ENCODE measurements at places on chromosomes 7 and 10. TPM values are rescaled to one million over a fixed set of nuclear protein-coding genes. Genes with fewer than 3 reads are reported as not detected.

Gene OR2A5
- total RNA-seq = not detected

Gene ZNF804B
- total RNA-seq = not detected

Gene PIP
- total RNA-seq = not detected

Gene LBX1
- total RNA-seq = not detected

Gene RET
- 7.7 TPM for total RNA-seq

Gene ASZ1
- total RNA-seq = not detected

Gene FAM24A
- total RNA-seq = not detected

Gene PLAC9
- 45.2 TPM for total RNA-seq

Gene POU6F2
- 0.24 TPM for total RNA-seq

Gene TEX36
- not detected for total RNA-seq

Gene FRMD4A
- total RNA-seq = 42.3 TPM

Gene GALNT17
- total RNA-seq = 78.1 TPM

DNA sequence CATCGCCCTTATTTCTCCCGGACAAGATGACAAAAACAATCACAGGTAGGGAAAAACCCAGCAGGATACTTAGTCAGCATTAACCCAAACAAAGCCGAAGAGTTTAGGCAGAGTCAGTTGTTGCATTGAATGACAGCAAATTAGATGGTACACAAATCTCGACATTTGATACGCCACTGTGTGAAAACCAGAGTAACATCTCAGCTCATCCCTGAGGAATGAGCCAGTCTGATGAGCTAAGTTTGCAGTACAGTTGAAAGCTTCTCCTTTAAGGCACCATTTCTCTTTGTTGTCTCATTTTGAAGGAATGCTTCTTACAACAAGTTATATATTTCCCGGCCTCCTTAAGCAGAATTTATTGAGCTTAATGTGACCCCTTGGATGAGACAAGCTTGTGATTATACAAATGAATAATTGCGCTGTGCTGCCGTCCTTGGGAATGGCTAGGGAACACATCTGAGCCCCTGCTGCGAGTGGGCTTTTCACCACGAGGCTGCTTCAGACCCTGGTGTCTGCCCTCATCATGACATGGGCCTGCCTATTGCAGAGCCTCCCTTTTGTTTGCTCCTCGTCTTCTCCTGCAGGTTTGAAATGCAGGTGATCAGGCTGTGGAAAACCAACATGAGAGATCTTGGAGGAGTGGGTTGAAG lies 137.3 kb downstream of the CELF2 start:
- no peak for DNase-seq

DNA sequence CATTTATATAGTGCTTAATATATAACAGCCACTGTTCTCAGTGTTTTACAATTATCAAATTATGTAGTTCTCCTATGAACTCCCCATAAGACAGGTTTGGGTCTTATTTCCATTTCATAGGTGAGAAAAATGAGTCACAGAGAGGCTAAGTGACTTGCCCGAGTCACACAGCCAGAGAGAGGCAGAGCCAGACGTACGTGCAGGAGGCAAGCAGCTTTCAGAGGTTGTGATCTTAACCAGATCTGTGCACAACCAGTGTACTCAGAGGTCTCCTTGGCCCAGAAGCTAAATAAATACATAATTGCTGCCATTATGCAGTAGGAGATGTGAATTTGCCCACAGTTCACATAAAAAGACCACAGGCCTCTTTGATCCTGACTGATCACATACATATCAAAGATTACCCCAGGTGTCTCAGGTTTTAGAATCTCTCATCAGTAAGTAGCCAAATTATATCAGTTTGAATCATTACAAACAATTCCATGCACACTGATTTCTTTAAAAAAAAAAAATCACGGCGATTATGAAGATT lies 304.7 kb upstream of the AOAH start:
- DNase-seq = no peak

DNA sequence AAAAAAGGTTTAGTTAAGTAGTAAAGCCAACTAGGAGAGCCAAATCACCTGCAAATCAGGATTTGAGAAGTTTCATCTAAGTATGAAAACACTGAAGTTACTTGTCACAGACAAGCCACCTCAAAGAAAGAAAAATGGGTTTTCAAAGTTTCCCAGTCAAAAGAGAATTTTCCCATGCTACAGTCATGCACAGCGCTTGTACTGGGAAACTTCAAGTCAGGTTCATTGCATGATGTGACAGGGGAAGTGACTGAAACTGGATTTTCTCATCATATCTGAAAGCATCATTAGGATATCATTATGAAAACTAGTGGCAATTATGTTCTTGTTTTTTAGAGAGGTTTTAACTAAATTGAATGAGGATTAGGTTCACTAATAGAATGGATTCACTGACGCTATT lies 167.0 kb downstream of the SGMS1 start:
- no peak for DNase-seq

GRCh38 chr10:97593421-97593820 lies 3.9 kb downstream of the C10orf62 start:
- no peak for DNase-seq

GRCh38 chr7:132739271-132739955 lies 163.1 kb upstream of the PLXNA4 start:
- no peak for DNase-seq

- DNase-seq = no peak
Observed at GRCh38 chr7:43112941-43113621, 634 bp downstream of the HECW1 start.

DNA sequence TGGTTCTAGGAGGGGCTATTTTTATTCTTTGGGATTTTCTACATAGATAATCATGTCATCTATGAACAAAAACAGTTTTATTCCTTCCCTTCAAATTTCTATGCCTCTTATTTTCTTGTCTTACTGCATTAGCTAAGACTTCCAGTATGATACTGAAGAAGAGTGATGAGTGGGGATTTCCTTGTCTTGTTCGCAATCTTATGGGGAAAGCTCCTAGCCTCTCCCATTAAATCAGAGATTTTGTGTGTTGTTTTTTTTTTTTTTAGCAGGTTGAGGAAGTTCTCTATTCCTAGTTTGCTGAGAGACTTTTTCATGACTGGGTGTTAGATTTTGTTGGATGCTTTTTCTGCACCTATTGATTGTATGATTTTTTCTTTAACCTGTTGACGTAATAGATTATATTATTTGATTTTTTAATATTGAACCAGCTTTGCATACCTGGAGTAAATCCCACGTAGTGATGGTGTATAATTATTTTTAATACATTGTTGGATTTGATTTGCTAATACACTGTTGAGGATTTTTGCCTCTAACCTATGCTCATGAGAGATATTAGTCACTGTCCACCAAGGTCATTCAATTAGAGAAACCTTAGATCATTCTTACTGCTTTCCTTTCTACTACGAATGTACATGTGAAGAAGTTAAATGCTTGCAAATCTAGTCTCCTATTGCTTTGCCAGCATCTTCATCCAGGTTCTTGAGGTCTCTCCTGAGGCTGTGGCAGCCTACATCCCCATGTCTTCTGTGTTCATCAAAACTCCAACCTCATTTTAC lies 6.5 kb downstream of the ATP5F1C start:
- DNase-seq = no peak

DNA sequence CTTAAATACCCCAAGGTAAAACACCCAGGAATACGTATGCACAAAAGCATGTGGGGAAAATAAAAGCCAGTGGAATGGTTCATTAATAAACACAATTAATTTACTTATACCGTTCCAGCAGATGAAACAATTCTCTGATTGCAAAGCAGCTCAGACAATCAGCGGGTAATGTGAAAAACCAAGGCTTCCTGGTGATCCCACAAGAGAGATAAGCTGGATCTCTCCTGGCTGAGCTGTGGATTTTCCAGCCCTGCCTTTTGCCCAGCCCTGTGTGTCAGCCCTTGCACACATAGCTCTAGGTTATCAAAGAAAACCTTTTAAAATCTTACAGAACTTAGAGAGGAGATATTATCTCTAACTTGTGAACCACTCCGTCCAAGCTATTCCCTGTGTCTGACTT lies 1010.7 kb upstream of the AUTS2 start:
- no peak for DNase-seq

DNA sequence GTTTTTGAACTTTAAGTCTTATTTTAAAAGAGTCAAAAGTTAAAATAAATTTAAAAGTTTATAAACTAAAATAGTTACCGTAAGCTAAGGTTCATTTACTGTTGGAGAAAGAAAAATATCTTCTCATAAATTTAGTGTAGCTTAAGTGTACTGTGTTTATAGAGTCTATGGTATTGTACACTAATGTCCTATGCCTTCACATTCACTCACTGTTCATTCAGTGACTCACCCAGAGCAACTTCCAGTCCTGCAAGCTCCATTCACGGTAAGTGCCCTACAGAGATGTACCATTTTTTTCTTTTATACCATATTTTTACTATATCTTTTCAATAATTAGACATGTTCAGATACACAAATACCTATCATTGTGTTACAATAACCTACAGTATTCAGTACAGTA lies 97.6 kb downstream of the PTN start:
- DNase-seq = no peak

DNA sequence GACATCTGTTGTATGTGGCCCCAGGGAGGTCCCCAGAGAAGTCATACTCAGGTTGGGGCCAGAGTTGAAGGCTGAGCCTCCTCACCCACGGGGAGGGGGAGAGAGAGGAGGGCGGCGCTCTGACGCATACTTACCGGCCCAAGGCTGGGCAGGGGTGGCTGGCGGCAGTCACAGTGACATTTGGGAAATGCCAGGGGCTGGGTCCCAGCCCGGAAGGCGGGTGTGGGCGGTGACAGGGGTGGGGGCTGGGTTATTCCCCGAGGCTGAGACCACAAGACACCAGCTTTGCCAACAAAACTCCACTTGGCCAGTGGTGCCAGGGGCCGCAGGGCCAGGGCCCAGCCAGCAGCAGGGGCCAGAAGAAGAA lies 41.1 kb downstream of the RASGEF1A start:
- DNase-seq = peak; percentile 32

DNA sequence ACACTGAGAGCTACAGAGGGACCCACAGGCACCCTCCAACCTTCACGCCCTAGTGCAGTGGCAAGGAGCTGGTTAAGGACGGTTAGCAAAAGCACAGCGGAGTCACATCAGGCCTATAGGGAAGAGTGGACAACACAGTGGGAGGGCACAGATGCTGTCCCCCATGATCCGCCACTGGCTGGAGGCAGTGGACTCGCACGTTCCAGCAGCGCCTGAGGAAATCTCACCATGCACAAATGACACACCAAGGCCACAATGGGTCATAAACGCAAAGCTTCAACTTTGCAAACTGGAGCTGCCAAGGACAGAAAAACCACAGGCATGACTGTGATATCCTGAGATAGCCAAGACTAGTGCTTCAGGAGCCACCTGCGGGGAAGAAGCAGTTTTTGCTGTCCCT lies 58.8 kb downstream of the GRB10 start:
- no peak for DNase-seq

GRCh38 chr10:23293145-23293724 lies 51.4 kb downstream of the C10orf67 start:
- DNase-seq = no peak

GRCh38 chr7:101699881-101700823 lies 71.1 kb upstream of the MYL10 start:
- DNase-seq = no peak

DNA sequence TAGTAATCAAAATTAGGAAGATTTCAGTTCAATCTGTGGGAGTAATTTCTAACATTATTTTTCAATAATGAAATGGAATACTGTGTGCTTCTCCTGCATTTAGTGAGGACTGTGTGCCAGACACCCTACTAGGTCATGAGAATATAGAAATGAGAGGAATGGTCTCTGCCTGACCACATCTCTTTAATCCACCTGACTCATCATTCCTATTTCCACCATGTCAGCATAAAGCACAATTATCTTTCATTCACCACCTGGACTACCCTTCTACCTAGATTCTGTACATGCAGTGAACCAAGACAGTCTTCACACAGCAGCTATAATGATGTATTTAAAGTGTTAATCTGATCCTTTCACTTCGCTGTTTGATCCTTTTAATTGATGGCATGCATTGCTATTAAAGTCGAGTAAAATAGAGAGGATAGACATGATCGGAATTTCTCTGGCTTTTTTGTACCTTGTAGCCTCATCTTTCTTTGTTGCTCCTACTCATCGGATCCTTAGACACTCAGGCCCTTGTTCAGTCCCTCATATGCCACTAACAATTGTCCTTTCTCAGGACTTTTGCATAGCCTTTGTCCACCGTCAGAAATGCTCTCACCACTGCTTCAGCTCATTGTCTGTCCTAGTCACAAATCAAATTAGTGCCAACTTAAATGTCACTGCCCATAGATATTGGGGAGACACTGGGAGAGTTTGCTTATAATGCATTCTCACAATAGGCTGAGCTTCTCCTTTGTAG lies 1037.1 kb downstream of the REEP3 start:
- DNase-seq = no peak

DNA sequence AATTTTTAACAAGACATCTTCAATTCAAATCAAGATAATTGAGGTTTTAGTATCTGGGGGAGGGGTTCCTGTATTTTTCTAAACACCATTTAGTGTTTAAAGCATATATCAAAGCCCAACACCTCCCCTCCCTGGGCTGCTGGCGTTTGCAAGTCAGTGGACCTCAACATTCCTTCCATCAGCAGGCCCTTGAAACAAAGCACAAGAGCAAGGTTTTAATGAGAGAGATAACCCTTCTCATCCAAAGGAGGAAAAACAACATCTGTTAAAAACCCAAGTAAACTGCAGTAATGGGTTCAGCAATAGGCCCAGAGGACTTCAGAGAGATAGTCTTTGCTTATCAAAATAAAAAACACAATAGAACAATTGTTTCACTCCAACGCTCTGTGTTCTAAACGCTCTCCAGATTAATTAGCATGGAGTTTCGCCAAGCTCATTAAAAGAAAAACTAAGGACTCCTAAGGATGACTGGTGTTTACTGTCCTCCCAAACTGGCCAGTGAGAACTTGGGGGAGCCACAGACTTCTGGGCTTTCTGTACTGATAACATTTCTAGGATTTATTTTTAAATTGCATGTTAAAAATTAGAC lies 2.5 kb downstream of the JCAD start:
- no peak for DNase-seq

DNA sequence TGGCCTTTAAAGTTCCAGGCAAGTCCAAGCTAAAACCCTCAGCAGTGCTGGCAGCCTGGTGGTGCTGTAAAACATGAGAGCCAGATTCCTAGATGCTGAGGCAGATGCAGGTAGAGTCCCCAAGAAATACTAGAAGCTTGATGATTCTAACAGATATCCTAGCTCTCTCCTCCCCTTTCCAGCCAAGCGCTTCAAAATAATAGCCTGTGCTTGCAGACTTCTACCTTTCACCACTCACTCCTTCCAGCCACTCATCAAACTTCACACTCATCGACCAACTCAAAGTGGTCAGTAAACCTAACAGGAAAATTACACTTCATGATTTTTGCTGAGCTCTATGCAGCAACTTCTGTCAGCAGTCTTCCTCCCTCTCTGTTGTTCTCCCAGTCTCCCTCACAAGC lies 50.2 kb downstream of the LMBR1 start:
- DNase-seq = no peak

- DNase-seq = peak; percentile 40
Observed at GRCh38 chr7:65968256-65969185, 13.5 kb downstream of the GUSB start.

- no peak for DNase-seq
Observed at GRCh38 chr10:87715552-87716347, 56.1 kb downstream of the PAPSS2 start.

GRCh38 chr7:25216837-25217236 lies 11.4 kb downstream of the NPVF start:
- no peak for DNase-seq

- DNase-seq = no peak
Observed at GRCh38 chr7:138690495-138690894, 10.7 kb downstream of the SVOPL start.

- no peak for DNase-seq
Observed at GRCh38 chr10:132685101-132685891, 100.7 kb downstream of the NKX6-2 start.

Measured in Right ventricle myocardium inferior (tissue), 1 donor.